ENCODE measurements at places on chromosomes 5 and 9. TPM values are rescaled to one million over a fixed set of nuclear protein-coding genes. Genes with fewer than 3 reads are reported as not detected.

DNA sequence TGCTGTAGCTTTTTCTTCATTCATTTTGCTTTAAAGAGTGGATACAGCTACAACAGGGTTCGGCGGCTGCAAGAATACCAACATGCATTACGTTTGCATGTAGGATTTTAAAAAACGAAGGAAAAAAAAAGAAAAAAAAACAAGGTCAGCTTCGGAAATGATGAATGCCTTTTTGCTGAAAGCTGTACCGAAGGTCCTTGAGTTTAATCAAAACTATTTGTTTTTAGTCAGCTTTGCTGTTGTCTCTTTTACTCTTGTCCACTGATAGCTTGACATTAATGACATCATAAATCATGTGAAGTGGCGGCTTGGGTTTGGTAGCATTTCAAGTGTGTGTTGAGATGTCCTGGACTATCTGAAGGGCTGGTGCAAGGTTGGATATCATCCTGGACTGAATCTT lies 779.1 kb downstream of the NR2F1-AS1 start:
- DNase-seq, result no peak

DNA sequence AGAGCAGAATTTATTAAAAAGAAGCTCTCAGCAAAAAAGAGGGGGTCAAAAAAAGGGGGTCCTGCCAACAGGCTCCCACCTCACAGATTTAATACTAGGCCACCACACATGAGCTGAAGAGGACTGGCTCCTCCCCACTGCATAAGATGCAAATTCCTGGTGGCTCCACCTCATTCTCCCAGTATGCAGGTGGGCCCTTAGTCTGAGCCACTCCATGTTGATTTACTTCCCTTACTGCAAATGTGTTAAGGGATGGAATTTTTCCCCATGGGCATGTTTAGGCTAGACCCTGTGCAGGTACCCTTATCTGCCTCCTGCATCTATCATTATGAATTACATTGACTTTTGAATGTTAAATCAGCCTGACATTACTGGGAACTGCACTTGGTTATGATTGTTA lies 82.9 kb downstream of the ISOC1 start:
- DNase-seq, result no peak

GRCh38 chr5:151456321-151456940 lies 9.0 kb downstream of the SLC36A1 start:
- no peak for DNase-seq

GRCh38 chr5:51651889-51652288 lies 268.6 kb downstream of the ISL1 start:
- no peak for DNase-seq

DNA sequence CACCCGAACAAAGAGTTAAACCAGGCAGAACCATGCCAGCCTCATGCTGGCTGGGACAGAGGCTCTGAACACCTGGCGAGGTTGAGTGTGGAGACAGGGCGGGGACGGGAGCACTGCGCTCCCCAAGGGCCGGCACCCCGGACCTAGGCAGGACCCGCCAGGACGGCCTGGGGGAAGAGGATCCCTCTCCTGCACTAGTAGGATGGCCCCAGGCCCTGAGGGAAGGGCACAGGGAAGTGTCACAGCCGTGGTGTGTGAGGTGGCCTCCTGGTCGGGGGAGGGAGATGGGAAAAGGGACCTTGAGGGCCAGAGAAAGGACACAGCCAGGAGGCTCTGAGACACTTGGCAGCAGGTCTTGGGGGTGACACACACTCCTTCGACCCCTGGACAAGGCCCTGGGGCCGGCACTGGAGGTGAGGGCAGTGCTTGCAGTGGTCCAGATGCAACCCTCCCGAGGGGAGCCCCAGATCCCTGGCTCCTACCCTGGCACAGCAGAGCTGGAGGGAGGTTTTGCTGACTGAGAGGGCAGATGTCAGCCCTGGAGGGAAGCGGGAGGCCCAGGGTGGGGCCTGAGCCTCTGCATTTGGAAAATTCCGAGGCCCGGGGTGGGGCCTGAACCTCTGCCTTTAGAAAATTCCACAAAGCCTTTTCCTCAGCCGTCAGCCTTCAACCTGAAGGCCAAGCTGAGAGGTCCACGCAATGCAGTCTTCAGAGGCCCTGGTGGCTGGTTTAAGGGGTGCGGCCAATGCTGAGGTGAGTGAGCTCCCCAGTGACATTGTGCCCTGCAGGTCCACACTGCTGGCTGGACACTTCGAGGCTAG lies 24.8 kb upstream of the TERT start:
- peak; percentile 42 for DNase-seq

DNA sequence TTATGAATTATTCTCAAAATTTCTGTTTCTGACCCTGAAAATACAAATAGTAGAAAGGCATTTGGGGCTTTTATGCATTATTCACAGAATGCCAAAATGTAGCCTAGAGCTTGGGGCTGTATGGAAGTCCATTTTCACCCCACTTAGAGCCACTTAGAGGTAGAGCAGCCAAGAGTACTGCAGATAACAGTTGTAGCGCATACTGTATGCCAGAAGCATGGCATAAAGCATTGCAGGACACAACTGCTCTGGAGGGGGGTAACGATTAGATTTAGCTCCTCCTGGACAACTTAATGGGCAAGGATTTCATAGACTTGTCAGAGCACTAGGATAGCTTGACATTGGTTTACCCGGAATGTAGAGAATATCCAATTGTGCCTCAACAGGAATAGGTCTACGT lies 15.7 kb downstream of the SLC31A1 start:
- DNase-seq, result no peak

DNA sequence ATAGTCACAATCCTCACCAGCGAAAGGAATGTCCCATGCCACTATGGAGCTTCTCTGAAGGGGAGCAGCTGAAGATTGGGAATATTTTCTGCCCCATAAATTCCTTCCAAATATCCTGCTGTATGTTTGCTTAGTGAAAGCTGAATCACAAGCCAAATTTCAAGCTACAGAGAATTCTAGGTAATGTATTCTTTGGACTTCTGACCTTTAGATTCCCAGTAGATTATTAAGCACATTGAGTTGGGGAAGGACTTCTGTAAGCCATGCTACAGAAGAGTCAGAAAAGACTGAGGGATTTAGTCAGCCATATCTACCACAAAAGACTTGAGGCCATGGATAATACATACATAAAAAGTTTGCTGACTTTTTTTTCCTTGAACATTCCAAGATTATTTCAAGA lies 1342.0 kb upstream of the NUDT12 start:
- DNase-seq, result no peak

GRCh38 chr5:170211575-170212334 lies 21.0 kb upstream of the C5orf58 start:
- DNase-seq, result no peak

DNA sequence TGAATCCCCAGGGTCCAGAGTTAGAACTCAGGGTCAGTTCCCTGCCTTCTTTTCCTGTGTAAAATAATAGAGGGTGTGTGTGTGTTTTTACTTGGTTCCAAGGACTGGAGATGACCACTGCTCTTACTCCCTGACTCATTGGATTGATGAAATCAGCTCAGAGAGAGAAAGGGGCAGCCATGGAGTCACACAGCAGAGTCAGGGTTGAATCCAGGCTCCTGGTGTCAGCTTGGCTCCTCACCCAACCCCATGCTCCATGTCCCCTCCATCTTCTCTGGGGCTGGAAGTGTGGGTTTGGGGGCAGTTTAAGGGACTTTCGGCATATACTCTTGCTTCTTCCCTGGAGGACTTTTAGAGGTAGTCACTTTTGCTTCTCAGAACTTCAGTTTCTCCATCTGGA lies 21.6 kb downstream of the DAB2IP start:
- peak; percentile 3 for DNase-seq

DNA sequence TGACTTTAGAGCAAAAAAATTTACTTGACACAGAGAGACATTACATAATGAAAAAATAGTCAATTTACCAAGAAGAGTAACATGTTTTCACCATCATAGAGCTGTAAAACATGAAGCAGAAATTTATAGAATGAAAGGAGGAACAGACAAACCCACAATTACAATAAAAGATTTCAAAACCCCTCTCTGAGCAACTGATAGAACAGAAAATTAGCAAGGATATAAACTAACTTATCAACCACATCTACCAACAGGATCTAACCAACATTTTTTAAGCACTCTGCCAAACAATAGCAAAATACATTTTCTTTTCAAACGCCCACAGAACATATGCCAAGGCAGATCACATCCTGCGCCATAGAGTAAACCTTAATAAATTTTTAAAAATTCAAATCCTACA lies 17.9 kb downstream of the SLCO4C1 start:
- no peak for DNase-seq

- DNase-seq, result no peak
Measured at GRCh38 chr5:65037831-65038815, 269.4 kb downstream of the CWC27 start.

DNA sequence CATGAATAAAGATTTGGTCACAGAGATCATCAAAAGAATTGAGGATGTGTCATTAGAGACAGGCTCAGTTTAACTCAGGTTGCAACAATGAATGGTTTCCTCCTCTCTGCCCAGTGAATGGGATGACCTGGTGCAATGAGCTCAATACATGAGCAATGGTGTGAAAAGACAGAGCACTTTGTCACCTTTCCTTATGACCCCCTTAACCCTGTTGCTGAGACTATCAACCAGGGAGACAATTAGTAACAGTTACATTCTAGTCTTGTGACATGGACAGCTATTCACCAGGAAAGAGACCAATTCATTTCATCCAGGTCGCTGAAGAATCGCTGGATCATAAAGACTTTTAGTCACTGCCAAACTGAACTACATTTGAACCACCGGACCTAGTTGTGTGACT lies 19.9 kb upstream of the CDH6 start:
- no peak for DNase-seq

- DNase-seq, result no peak
Measured at GRCh38 chr9:113963696-113964494, 87.8 kb downstream of the ZNF618 start.

Gene KCNV2
- total RNA-seq, result not detected

Gene CTXN3
- not detected for total RNA-seq

Gene PCDHA3
- 0.36 TPM for total RNA-seq
